ENCODE measurements at places on chromosomes 3 and 15.
A peak's percentile ranks its signal among the peaks of the same experiment; 100 is the strongest.

- no peak for DNase-seq
These were observed 21.7 kb downstream of the RPLP1 start for GRCh38 chr15:69474291-69474690.

GRCh38 chr15:45048794-45049631, 26.0 kb downstream of the SORD start:
- peak; percentile 93 for DNase-seq

DNA sequence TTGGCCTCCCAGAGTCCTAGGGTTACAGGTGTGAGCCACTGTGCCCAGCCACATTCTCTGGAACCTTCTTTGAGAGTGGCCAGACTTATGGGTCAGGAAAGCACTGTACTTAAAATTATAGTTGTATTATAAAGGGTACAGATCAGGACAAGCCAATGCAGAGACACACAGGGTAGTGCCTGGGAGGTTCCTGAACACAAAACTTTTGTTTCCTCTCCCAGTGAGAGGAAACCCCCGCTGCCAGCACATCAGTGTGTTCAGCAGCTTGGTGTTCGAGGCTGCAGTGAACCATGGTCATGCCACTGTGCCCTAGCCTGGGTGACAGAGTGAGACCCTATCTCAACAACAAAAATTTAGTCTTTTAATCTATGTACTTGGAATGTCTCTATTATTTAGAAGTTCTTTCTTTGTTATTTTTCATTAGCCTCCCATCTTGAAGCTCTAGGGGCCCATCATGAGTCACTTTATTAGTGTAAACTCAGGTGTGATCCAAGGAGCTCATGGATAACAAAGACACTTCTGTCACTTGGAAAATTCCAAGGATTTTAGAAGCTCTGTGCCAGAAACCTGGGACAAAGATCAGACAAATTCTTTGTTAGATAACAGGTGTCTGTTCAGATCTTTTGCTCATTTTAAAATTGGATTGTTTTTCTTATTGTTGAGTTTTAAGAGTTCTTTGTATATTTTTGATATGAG, 7.8 kb downstream of the BLOC1S6 start:
- no peak for DNase-seq

- no peak for DNase-seq
These were observed 82.6 kb downstream of the CBLB start for GRCh38 chr3:105786241-105786640.

GRCh38 chr3:51953445-51953844, 1.7 kb upstream of the GPR62 start:
- peak; percentile 93 for DNase-seq

Data from inflammatory macrophage treated with lipopolysaccharide for 1 hour (primary cell).